Endothelial cell of umbilical vein (primary cell): ENCODE measurements at places on chromosomes 4 and X. TPM values are rescaled to one million over a fixed set of nuclear protein-coding genes. Genes with fewer than 3 reads are reported as not detected.

DNA sequence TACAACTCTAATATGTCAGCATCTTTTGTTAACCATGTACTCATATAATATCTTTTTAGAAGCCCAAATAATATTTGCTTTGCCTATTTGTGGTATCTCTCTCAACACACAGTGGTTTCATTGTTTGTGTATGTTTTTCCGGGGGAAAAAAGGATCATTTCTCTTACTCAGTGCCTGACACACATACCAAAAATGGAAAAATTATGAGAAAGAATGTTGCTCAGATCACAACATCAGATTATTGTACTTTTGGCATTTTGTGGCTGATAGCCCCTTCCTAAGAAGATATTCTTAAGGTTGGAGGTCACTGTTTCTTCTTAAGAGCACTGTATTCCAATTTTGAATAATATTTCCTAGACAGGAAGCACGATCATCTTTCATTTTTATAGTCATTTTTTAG is 93.6 kb downstream of the PDLIM5 start:
- DNase-seq: peak; percentile 94

- no peak for DNase-seq
These were observed 48.9 kb upstream of the MTNR1A start for GRCh38 chr4:186604124-186604807.

- no peak for DNase-seq
These were observed 314.5 kb downstream of the GPAT3 start for GRCh38 chr4:83850435-83850834.

GRCh38 chr4:76610751-76611547 is 175.9 kb downstream of the SHROOM3 start:
- DNase-seq: no peak

Gene IGSF1
- total RNA-seq: not detected in 2 replicates

Gene CENPVL1
- total RNA-seq: not detected in 2 replicates

Gene CHRDL1
- not detected in 2 replicates for total RNA-seq
